ENCODE measurements at places on chromosomes 7 and 10. TPM values are rescaled to one million over a fixed set of nuclear protein-coding genes. Genes with fewer than 3 reads are reported as not detected.

Gene PRLHR
- not detected for total RNA-seq

Gene DDX50
- 49.3 TPM for total RNA-seq

Gene ACBD7
- 1.5 TPM for total RNA-seq

Gene CHST3
- total RNA-seq, result not detected

GRCh38 chr7:77217474-77218185 lies 18.0 kb upstream of the FGL2 start:
- DNase-seq, result no peak

GRCh38 chr10:649445-649797 lies 40.0 kb downstream of the DIP2C start:
- no peak for DNase-seq

- DNase-seq, result no peak
Observed at GRCh38 chr7:102889851-102890250, 22.9 kb upstream of the LRRC17 start.

DNA sequence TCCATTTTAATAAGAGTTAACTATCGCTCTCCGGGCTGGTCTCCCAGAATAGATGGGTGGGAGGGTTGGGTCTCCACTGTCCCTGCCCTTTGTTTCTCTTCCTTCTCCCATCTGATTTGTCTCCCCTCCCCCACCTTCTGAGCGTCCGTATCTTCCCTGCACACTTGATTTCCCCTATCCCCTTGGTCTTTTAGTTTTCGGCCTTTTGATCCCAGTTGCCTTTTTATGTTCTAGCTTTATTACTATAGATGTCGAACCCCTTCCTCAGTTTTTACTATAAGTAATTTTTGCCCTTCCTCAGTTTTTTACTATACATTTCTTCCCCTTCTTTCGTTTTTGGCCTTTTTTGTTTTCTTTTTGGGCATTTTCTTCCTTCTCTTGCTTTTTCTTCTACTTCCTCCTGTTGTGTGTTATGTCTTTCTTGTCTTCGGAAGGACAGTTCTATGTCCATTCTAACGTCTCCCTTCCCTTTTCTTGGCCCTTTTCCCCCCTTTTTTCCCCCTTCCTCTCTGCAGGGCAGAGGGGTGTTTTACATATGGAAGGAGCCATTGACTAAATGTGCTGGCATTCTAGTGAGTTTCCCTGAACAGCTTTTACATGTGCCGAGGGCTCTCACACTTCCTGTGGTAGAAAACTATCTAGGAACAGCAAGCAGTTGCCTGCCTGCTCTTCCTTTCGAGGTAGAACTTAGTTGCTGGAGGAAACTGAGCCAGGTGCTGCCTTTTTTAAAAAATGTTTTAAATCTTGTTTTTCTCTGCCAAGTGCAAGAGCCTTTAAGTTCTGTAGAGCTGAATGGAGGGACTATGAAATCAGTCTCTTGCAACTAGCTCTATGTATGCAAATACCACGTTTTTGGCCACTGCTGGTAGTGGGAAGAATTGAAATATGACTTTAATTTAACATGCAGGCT lies 2.8 kb downstream of the TET1 start:
- DNase-seq, result no peak

DNA sequence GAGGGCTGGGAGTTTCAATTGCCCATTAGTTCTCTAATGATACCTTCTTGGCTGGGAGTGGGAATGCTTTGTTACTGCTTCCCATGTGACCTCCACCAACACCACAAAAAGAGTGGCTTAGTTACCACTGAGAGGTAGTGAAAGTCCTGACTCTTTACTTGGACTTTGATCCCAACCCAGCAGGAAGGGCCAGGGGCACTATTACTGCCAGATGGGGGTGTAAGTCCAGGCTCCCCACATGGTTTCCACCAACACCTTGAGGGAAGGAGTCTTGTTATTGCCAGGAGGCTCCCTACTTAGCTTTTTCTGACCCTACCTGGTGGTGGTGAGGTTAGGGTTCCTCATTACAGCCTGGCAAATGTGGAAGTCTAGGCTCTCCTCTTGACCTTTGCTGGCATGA lies 11.4 kb downstream of the GGCT start:
- no peak for DNase-seq

DNA sequence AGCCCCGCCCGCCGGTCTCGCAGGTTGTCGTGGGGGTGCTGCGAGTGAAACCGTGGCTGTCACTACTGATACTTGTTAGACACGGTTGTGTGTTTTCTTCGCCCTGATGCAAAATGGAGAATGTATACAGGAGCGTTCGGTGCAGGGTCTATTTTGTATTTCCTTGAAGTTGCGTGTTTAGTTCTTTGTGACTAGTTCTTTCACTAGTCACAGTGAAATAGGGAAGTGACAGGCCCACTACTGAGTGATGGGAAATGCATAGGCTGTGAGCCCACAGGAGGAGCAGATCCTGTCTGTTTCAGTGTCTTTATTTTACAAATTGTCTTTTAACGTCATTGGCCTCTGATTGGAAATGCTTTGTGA lies 675 bp downstream of the ABRAXAS2 start:
- no peak for DNase-seq

GRCh38 chr7:142138996-142139395 lies 27.5 kb downstream of the MGAM2 start:
- DNase-seq, result no peak

DNA sequence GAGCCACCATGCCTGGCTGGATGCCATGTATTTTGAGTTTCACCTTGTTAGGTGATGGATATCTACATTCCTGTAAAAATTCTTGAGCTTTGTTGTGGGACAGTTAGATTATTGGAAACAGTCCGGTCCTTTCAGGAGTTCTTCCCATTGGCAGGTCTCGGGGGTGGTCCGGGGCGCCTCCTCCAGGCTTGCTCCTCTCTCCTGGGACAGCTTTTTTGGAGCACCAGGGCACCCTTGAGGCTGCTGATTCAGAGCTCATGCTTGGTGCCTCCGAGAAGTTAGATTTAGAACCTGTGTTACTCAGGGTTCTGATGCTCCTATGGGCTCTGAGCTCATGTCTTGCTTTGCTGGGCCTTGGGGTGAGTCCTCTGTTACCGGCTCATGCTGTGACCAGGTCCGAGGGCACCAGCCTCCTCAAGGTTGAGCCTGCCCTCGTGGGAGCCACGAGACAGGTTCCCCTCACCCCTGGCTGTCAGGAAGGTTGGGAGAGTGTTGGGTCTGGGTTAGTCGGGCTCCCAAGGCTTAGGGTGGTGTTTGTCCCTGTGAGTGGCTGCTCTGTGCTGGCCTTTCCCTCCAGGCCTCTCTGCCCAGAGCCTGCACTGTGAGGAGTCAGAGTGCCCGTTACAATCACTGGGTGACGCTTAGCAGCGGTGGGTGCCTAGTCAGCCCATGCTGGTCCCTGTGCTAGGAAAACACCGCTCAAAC lies 6.0 kb downstream of the SPRN start:
- no peak for DNase-seq

GRCh38 chr7:106015381-106016218 lies 52.5 kb downstream of the CDHR3 start:
- no peak for DNase-seq

GRCh38 chr7:33145156-33145555 lies 15.8 kb downstream of the BBS9 start:
- no peak for DNase-seq

DNA sequence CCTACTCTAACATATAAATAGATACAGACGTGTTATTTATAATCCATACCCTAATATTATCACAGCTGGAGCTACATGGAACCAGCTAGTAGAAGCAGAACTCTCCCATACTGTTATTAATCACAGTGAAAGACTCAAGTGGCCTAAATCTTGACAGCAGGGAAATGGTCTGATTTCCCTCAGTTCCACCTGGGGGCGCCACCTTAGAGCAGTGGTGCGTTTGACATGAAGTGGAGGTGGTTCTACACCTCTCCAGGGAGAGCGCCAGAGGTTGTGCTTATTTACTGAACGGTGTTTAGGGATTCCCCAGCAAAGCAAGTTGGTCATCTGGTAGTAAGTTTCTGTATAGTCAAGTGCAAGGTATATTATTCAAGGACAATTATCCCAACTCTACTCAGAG lies 17.6 kb downstream of the DNTT start:
- DNase-seq, result no peak

- no peak for DNase-seq
Observed at GRCh38 chr10:105840288-105840770, 1199.2 kb downstream of the SORCS3 start.

DNA sequence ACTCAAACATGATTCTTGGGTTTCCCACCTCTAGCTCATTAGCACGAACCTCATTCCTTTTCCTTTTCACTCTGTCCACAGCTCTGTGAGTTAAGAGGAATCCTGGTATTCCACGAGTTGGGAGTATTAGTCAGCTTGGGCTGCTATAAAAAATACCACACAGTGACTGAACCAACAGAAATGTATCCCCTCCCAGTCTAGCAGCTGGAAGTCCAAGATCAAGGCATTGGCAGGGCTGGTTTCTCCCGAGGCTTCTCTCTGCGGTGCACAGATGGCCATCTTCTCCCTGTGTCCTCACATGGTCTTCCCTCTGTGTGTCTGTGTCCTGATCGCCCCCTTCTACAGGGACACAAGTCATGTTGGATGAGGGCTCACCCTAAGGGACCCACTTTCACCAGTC lies 261.6 kb downstream of the TNS3 start:
- no peak for DNase-seq

DNA sequence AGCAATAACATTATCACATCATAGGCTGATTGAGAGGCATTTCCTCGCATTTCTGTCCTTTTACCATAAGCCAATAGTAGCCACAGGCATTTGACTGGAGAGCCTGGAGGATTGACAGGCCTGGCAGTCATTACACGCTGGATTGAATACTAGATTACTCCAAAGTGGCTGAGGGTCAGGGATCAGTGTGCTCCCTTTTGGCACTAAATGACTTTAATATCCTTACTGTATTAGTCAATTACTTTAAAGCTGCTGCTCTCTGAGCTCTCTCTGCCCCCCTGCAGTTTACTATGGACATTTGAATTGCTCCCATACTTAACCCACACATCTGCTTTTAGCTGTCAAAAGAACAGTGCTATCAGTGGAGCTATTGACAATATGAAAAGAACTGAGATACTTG lies 302.0 kb downstream of the TFEC start:
- no peak for DNase-seq

DNA sequence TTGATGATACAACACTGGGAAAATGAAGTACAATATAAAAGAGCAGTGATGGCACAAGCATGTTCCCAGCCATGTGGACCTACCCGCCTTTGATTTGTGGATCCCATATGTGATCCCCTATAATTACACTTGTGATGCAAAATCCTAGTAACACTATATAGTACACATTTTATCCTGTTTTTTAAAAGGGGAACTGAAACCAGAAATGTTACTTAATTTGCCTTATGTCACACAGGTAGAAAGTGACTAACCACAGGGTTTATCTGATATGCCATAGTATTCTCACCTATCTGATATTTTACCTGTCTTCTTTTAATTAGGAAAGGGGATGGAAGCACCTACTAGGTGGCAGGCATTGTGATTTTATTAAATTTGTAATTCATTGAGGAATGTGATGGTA lies 35.0 kb downstream of the ARMC3 start:
- DNase-seq, result no peak

- no peak for DNase-seq
Observed at GRCh38 chr7:11343818-11344413, 370.2 kb downstream of the PHF14 start.

DNA sequence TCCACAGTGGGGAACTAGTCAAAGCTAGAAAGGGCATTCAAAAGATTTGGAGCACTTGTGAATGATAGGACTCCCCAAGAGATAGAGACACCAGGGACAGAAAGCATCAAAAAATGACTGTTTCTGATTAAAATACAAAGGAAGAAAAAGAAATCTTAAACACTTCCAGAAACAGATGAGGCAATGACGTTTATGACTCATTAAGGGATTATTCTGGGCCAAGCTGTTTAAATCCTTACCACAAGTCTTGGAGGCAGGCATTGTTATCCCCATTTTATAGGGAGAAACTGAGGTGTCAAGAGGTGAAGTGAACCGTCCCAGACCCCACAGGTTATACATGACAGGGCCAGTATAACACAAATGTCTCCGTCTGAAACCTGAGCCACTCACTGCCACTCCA lies 68.3 kb upstream of the AMPH start:
- no peak for DNase-seq

DNA sequence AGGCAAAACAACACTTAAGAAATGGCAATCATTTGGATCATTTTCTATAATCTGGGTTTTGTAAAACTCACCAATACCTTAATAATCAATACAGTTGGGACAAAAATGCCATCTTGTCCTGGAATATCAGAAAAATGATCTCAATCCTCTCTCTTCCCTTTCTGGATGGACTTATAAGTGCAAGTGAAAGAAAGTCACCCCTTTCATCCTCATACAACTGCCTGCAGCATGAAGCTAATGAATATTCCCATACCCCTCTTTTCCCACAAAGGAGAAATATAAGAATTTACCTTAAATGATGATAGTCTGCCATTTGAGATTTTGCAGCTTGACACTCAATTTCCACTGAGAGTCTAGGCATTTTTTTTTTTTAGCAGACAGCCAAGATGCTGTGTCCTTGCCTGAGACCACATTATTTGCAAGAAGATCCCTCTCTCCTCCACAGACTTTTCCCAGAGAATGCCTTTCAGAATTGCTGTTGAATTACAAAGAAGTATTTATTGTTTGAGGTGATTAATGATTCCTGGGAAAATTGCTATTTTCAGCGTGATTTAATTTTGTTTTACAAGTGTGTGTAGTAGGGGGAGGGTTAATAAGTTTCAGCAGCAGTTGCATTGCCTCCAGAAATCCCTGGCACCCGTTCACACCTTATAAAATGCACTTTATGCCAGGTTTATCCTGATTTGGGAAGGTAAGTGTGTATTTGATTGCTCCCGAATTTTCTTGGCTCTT lies 3.8 kb downstream of the HOXA4 start:
- DNase-seq, result no peak

DNA sequence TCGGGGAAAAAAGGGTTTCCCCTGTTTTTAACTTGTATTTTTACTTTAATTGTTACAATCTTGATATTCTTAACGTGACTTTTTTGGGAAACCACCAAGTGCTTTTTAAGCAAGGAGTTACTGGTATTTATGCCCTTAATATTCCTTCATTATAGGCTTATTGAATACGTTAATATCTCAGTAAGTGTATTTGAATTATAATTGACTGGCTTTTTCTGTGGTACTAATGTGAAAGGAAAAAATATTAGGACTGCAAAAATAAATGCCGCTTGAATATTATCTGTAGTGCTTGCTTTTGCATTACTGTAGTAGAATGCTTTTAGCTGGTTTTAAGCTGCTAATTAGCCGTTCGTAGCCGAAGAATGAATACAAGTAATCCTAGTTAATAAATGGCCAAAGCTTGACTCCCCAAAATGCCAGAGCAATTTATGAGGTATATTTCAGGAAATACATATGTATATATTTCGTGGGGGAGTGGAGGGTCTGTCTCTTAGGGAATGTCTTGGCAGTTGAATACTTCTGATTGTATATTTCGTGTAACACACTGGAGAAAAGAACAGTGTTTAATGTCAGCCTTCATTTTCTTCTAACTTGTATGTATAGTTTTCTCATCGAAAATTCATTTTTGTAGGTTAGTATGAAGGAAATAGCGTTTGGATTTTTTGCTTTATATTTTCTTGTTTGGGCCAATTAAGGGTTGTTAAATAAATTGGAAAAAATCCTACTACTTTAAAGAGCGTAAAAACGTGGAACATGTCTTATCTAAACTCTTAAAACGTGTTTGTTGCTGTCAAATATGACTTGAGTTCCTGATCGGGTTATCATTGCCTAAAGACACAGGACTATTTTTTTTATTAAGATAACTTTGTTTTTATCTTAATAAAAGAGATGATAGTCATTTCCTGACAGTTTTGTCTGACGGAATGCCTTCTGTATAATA lies 1.5 kb downstream of the PDCD4 start:
- DNase-seq, result no peak

Data from activated naive CD8-positive, alpha-beta T cell treated with anti-CD3 and anti-CD28 coated beads, Interleukin-2, amount 10 ng/mL, durations not matched to agents 7 days and 5 days (primary cell).